ENCODE measurements at places on chromosomes 5 and 9. TPM values are rescaled to one million over a fixed set of nuclear protein-coding genes. Genes with fewer than 3 reads are reported as not detected.

Gene MEGF9
- total RNA-seq: 3.5 TPM

Gene OR1J2
- total RNA-seq: not detected

Gene HAND1
- total RNA-seq: 0.19 TPM

Gene CDC20B
- total RNA-seq: 0.19 TPM

Gene LOX
- total RNA-seq: 0.66 TPM

Gene DOCK8
- total RNA-seq: 54.5 TPM

Gene ABL1
- 9.5 TPM for total RNA-seq
